ENCODE measurements at places on chromosomes 3 and 15. TPM values are rescaled to one million over a fixed set of nuclear protein-coding genes. Genes with fewer than 3 reads are reported as not detected.
A peak's percentile ranks its signal among the peaks of the same experiment; 100 is the strongest.

GRCh38 chr3:127822682-127823425 lies 539 bp upstream of the MGLL start:
- DNase-seq, result no peak

- DNase-seq, result peak; percentile 56
These were observed 25.2 kb downstream of the OXNAD1 start for GRCh38 chr3:16290007-16290826.

The COL6A6 gene
- 2.4 TPM for total RNA-seq

DNA sequence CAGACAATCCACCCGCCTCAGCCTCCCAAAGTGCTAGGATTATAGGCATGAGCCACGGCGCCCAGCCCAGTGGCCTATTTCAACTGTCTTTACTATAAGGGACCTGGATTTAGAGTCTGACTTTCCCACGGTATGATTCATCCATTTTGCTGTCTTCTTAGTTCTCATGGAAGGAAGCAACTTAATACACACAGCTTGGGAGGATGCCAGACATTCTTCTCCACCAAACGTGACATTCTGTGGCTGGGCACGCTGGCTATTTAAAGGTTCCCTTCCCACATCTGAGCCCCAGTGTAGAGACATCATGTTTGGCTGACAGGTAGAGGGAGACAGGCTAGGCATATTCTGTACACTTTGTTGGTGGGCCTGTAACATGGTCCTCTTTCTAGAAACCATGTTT lies 26.2 kb downstream of the FAM43A start:
- no peak for DNase-seq

- DNase-seq, result no peak
These were observed 1.7 kb downstream of the BFSP2 start for GRCh38 chr3:133401374-133402135.

GRCh38 chr3:196643201-196643749 lies 3.8 kb downstream of the NRROS start:
- DNase-seq, result no peak

- DNase-seq, result no peak
These were observed 145.2 kb downstream of the KLF13 start for GRCh38 chr15:31471731-31472430.

DNA sequence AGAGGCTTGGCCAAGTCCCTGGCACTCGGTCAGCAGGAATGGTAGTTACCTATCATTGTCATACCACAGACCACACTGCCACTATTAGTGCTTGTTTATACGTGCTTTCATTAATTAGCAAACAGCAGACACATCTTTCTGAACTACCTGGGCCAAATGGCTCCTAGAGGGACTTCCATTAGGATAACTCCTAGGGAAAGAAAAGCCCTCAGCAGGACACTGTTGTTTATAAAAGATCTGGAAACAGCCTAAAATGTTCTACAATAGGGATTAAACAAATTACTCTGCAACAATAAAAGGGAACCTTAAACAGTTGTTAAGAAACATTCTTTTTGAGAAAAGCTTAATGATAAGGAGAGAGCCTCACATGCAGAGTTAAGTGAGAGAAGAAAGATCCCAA lies 38.5 kb downstream of the ARHGEF3 start:
- no peak for DNase-seq

GRCh38 chr3:58010562-58010961 lies 2.3 kb downstream of the FLNB start:
- no peak for DNase-seq

DNA sequence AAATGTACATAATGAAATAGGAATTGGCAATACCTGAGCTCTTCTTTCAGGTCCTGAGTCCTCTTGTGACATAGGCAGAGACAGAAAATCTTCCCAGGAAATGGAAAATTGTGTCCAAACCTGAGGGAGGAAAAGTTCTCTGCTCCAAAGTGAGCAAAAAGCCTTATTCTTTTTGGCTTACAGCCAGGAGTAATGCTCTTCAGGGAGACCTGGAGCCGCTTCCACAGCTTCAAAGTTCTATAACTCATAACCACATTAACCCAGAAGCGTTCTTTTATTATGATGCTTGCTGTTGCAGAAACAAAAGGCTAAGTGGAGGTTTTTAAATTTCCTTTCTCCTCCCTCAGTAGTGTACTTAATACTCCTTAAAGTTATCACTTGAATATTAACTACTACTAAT lies 633 bp downstream of the IGSF10 start:
- no peak for DNase-seq

DNA sequence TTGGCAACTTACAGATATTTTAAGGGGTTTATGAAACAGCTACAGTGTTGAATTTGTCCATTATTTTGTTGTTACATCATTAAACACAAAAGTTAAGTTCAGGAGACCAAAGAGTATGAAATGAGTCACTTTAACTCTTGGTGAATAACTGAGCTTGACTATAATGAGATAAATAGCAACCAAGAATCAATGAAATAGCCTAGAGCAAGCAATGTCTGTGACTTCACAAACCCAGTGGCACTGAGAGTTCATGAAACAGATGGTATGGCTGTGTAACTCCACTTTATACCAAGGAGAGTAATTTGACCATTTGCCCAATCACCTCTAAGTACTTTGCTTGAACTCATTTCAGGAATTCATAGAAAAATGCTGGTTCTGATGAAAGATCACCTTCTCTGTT lies 169.6 kb upstream of the GADL1 start:
- DNase-seq, result no peak

- DNase-seq, result peak; percentile 78
These were observed at the start of gene PLXNA1 for GRCh38 chr3:126982471-126983175. PLXNA1 (plus strand) TSS chr3:126983115; CDS start chr3:126988594, 5,479 bp downstream.

The CLRN1 gene
- total RNA-seq, result under 0.01 TPM

DNA sequence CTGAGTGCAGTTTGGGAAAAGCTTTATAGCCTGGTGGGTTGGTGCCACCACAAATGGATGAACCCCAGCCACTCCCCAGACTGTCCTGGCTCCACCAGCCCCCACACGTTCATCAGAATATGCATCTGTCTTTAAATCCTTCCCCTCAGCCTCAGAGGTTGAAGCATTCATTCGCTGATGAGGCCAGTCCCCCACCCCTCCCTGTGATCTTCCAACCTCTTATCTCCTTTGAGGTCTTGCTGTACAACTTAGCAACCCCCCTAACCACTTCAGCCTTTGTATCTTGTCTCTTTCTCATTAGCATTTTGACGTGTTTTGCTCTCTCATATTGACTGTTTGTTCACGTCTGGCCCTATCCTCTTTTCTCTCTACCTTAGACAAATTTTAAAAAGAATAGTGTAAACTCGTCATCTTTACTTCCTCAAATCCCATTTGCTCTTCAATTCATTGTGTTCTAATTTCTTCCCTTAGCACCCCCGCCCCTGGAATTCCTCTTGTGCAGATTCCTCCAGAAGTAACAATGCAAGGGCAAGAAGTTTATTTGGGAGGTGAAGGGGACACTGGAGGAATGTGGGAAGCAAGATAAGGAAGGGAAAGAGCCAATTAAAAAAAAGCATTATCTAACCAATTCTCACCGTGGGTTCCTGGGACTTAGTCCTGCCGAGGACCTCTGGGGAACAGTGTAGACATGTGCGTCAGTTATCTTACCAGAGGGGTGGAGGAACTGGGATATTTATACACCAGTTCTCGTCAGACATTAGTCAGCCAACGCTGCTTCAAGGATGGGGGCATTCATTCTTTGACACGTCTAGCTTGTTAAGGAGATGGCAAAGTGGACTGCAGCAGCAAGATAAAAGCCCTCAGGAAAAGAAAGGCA lies 38.6 kb downstream of the MOBP start:
- DNase-seq, result no peak

DNA sequence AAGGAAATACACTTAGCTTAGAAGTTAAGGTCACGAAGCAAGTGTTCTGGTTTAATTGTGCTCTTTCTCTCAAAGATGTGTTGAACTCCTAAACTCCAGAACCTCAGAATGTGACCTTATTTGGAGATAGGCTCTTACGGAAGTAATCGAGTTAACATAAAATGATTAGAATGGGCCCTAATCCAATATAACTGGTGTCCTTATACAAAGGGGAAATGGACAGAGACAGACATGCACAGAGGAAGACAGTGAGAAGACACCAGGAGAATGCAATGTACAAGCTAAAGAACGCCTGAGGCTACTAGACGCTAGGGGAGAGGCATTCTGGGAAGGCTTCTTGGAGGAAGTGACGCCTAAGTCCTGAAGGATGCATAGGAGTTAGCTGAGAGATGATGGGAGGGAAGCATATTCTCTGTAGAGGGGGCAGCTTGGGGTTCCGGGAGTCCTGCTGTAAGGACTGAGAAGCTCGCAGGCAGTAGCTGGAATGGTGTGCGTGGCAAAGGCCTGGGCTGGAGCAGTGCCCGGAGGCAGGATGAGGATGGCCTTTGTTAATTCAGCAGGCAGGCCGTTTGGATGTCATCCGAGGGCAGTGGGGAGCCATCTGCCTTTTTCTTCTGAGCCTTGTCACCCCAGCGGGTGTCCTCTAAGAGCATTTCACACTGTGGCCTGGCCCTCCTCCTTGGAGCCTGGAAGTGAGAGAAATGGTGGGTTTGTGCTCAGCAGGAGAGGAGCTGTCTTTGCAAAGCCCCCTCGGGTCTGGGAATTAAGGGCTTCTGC lies 513.4 kb downstream of the SHQ1 start:
- DNase-seq, result no peak

GRCh38 chr3:185813691-185814215 lies 11.1 kb downstream of the IGF2BP2 start:
- no peak for DNase-seq

- DNase-seq, result no peak
These were observed 16.0 kb upstream of the PTX3 start for GRCh38 chr3:157420606-157421130.

The IL12A gene
- 0.52 TPM for total RNA-seq

The ADAMTS9 gene
- total RNA-seq, result 3.7 TPM

DNA sequence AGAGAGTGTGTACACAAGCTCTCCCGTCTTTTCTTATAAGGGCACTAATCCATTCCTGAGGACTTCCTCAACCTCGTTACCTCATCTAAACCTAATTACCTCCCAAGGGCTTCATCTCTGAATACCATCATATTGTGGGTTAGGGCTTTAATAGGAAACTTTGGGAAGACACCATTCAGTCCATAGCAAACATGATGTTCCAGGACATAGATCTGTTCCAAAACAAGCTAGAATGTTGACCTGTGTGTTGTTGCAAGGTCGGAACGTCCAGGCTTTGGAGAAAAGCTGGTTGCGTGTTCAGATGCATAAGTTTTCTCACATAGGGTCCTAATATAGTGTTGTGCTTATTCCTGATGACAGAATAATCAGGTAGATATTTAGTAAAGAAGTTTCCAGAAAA lies 9.7 kb upstream of the TMEM87A start:
- DNase-seq, result no peak

The PLA2G4D gene
- total RNA-seq, result 0.28 TPM

GRCh38 chr3:58560771-58561311 lies 16.4 kb downstream of the FAM107A start:
- DNase-seq, result no peak

DNA sequence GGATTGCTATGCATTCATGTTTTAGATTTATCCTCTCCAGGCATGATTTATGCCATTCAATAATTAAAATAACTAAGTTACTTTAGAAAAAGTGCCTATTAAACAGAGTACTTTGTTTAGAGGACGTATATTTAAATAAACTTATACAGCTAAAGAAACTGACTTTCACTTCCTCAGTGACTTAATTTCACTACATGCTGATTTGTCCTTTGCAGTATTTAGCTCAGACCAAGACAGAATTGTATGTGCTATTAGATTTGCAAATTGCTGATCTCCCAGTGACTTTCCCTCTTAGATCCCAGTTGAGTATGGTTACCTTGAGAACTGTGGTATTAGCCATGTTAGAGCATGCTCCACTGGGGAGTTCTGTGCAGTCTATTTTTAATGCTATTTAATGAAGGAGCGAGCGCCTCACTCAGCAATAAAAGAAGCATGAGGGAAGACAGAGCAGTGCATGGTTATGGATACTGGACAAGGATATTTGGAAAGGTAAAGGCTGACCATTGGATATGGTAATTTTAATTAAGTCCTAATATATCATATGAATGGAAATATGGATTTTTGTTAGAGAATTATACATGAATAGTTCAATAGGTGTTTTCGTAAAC lies 2.7 kb downstream of the ARPP21 start:
- no peak for DNase-seq

GRCh38 chr3:127273206-127273605 lies 14.6 kb downstream of the PRR20G start:
- DNase-seq, result no peak

DNA sequence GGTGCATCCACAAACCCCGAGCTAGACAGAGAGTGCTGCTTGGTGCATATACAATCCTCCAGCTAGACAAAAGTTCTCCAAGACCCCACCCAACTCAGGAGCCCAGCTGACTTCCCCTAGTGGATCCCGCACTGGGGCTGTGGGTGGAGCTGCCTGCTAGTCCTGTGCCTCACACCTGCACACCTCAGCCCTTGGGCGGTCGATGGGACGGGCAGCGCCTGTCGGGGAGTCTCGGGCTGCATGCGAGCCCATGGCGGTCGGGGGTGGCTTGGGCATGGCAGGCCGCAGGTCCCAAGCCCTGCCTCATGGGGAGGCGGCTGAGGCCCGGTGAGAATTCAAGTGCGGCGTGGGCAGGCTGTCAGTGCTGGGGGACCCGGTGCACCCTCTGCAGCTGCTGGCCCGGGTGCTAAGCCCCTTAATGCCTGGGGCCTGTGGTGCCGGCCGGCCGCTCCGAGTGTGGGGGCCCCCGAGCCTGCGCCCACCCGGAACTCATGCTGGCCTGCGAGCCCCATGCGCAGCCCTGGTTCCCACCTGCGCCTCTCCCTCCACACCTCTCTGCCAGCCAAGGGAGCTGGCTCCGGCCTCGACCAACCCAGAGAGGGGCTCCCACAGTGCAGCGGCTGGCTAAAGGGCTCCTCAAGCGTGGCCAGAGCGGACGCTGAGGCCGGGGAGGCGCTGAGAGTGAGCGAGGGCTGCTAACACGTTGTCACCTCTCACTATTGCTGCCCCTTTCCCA lies 31.0 kb downstream of the ZNF589 start:
- no peak for DNase-seq

DNA sequence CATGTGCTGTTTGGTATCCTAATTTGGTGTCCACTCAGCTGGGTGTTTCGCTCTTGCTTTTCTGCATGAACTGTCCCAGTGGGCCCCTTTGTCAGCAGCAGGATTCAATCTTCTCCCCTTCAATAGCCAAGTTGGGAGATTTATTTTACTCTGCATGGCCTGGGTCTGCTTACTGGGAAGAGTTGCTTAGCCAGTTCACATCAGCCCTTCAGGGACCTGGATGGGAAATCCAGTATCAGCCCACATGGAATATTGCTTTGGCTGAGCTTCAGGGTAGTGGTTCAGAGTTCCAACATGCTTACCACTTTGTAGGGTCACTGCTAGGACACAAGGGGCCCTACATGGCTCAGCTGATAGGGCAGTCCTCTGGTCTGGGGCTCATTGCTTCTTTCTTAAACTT lies 93.0 kb upstream of the BOC start:
- DNase-seq, result no peak

DNA sequence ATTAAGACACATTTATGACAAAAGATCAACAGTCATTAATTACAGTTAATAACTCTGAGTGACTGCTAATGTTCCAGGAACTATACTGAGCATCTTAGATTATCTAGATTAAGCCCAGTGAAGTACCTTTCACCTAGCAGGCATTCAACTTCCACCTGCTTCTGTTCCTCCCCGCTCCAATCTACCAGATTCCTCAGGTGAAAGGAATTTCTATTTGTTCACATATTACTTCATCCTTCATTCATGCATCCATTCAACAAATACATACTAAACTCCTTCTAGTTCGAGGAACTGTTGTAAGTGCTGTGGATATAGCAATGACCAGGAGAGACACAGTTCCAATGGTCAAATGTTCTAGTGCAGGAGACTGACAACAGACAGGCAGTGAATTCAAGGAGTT lies 139.3 kb downstream of the FILIP1L start:
- no peak for DNase-seq
